SK-N-MC (cell line): ENCODE measurements at places on chromosomes 3 and 15.

GRCh38 chr15:31440754-31441311 lies 114.2 kb downstream of the KLF13 start:
- DNase-seq: no peak

- DNase-seq: no peak
These were observed 280.1 kb upstream of the RASGRP1 start for GRCh38 chr15:38844736-38845135.

DNA sequence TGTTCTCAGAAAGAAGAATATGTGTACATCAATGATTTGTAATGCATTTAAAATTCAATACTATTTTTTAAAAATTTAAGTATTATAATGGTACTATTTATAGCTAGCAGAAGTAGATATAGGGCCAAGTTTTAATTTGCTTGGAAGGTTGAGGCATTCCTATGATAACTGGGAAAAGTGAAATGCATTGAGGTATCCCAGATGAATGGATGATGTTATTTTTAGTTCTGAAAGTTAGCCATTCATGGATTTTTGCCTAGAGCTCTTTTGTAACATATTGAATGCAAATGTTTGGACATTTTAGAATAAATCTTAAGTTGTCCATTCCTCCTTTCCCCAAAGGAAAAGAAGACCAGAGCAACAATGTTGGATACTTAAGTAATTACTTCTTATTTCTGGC lies 47.6 kb downstream of the GAP43 start:
- DNase-seq: no peak

- no peak for DNase-seq
These were observed 1.6 kb upstream of the TEX264 start for GRCh38 chr3:51669241-51670052.

DNA sequence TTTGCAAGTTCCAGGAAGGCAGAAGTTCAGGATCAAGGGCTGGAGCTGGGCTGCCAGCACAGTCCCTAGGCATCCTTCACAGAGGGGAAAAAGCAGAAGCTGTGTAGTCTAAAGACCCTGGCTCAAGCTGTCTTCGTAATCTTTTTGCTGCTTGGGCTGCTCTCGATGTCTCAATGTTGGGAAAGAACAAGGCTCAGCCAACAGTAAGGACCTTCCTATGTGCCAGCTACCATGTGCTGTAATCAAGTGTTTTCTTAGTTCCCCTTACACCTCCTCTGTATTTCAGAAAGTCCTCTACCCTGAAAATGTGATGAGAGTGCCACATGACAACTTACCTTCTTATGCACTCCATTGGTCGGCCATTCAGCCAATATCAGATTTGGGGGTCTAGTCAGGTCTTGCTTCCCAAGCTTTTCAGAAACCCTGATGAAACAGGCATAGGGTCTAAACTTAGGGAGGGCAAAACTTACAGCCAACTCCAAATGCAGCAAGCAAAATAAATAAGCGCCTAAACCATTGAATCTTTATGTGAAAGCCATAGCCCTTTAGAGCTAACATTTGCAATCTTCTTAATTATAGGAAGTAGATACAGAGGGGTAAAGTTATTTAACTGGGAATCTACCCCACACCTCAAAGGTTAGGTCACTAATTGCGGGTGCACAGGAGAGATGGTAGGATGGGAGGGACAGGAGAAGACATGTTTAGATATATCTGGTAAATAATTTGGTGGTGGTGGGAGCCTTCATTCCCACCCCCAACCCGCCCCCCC lies 1.2 kb upstream of the EDEM1 start:
- no peak for DNase-seq

DNA sequence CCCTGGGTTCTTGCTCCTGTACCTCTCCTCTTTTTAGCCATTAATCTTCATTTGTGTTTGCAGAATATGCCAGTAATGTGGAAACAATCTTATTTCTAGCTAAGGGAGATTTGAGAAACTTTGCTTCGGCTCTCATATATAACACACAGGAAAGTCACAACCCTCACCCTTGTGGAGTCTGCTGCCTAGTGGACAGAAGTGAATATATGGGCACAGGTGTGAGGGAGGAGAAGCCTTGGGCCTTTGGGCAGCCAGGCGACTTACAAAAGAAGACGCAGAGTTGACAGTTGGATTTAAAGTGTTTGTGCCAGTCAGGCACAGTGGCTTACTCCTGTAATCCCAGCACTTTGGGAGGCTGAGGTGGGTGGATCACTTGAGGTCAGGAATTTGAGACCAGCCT lies 181.8 kb upstream of the TBL1XR1 start:
- DNase-seq: no peak
